NCI-H187 (cell line): ENCODE measurements at places on chromosomes 7 and 10.

- no peak for DNase-seq
Observed at GRCh38 chr7:14069961-14070360, 80.5 kb upstream of the ETV1 start.

- no peak for DNase-seq
Observed at GRCh38 chr10:33137356-33138005, 179.5 kb upstream of the ITGB1 start.

DNA sequence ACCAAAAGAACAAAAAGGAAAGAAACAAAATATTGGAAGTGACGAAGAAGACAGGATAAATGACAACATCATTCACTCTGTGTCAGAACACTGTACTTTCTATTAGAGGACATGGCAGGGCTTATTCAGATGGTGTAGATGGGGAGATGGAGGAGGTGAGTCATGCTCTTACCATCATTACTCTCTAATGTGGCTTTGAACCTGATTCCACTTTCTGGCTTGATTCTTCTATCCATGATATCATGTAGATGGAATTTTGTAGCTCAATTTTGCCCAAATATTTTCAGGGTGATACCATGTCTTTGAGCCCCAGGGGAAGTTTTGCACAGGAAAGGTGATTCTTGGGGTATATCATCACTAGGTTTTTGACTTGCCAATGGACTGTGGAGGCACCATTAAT, 91.7 kb downstream of the CFAP58 start:
- no peak for DNase-seq

DNA sequence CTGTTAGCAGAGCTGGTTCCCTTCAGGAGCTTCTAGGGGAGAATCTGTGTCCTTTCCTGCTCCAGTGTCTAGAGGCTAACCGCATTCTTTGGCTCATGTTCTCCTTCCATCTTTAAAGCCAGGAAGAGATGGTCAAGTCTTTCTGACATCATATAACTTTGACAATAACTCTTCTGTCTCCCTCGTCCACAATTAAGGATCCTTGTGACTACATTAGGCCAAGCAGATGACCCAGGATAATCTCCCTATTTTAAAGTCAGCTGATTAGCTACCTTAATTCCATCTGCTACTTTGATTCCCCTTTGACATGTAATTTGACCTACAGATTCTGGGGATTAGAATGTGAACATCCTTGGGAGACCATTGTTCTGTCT, 28.1 kb upstream of the SLC26A4 start:
- DNase-seq: no peak

GRCh38 chr10:114118514-114118913, 55.5 kb downstream of the CCDC186 start:
- DNase-seq: no peak

- DNase-seq: no peak
Observed at GRCh38 chr10:35598379-35598778, 6.8 kb upstream of the GJD4 start.

DNA sequence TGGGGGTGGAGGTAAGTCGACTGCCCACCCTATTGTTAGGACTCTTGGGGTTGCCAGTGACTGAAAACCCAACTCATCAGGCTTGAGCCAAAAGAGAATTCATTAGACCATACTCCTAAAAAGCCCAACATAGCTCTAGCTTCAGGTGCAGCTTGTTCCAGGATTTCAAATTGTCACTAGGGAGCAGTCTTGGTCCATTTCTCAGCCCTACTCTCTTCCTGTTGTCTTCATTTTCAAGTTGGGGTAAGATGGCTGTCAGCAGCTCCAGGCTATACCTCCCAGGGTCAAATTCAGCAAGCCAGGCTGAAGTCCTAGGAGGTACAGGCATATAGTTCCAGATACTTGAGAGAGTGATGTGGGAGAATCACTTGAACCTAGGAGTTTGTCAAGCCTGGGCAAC, 14.9 kb upstream of the COL13A1 start:
- no peak for DNase-seq
